ENCODE measurements at places on chromosomes 13 and 19.

DNA sequence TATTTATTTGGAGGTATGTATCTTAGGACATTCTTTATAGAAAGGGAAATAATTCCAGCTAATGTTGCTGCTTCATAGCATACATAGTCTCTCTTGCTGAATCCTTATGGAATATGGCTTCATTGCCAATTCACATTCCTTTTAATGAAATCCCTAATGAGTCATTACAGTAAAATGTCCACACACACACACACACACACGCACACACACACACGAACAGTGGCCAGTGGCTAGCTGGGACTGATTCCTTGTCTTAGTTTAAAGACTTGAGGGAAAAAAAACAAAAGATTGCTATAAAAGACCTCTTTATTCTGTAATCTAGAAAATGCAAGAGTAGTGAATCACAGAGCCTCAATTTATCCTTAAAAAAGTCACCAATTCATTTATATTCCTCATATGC lies 301.6 kb downstream of the SLITRK6 start:
- H3K4me3 ChIP-seq = no peak overlapping the region
- no peak for DNase-seq
- H3K27me3 ChIP-seq = no peaks in the 10 kb centered on the region
- no peak overlapping the region for H3K27ac ChIP-seq
- H3K36me3 ChIP-seq = no peaks in the 10 kb centered on the region
- peaks cover 2% of the 10 kb centered on the region for H3K4me1 ChIP-seq

GRCh38 chr13:29131881-29132668 lies 311.9 kb downstream of the MTUS2 start:
- no peaks in the 10 kb centered on the region for H3K4me1 ChIP-seq
- no peaks in the 10 kb centered on the region for H3K27me3 ChIP-seq
- no peak overlapping the region for H3K4me3 ChIP-seq
- no peak for DNase-seq

DNA sequence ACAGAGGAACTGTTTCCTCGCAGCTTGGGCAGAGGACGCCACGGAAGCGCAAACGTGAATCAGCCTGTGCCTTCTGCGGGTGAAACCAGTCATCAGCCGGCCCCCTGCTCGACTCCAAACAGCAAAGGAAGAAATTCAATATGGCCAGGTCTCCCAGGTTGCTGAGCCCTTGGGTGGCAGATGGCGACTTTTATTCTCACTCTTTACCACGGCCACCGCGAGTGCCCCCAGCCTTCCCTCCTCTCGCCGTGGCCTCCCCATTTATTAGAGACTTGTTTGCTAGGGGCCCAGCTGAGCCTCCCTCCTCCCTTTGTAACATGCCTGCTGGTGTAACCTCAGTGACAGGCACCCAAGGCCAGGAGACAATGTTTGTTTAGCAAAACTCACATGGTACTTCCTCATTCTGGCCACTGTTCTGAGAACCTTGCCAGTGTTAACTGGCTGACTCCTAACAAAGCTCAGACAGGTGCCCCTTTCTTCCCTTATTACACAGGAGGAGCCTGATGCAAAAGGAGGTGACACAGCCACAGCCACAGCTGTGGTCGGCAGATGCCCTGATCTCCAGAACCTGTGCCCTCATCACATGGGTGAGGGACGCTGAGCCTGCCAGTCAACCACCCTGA lies 5.8 kb downstream of the RAB20 start:
- H3K4me1 ChIP-seq = peaks cover 17% of the 10 kb centered on the region
- no peaks in the 10 kb centered on the region for H3K36me3 ChIP-seq
- no peak for DNase-seq
- H3K27ac ChIP-seq = no peak overlapping the region

DNA sequence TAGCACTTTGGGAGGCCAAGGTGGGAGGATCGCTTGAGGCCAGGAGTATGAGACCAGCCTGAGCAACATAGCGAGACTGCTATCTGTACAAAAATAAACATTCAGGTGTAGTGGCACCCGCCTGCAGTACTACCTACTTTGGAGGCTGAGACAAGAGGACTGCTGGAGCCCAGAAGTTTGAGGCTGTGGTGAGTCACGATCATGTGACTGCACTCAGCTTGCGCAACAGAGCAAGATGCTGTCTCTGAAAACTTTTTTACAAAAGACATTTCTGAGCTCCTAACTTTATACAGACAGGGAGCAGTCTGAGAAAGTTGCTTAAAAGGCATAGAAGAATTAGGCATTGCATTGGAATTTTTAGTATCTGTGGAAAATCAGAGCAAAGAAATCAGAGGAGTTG lies 10.4 kb upstream of the TBC1D4 start:
- no peak for DNase-seq
- H3K36me3 ChIP-seq = no peaks in the 10 kb centered on the region
- H3K4me3 ChIP-seq = no peak overlapping the region
- H3K27me3 ChIP-seq = no peaks in the 10 kb centered on the region

GRCh38 chr19:5103812-5104410 lies 135.0 kb downstream of the KDM4B start:
- H3K4me1 ChIP-seq = peaks cover 2% of the 10 kb centered on the region
- H3K36me3 ChIP-seq = peaks cover 8% of the 10 kb centered on the region
- H3K4me3 ChIP-seq = no peak overlapping the region
- no peaks in the 10 kb centered on the region for H3K27me3 ChIP-seq

DNA sequence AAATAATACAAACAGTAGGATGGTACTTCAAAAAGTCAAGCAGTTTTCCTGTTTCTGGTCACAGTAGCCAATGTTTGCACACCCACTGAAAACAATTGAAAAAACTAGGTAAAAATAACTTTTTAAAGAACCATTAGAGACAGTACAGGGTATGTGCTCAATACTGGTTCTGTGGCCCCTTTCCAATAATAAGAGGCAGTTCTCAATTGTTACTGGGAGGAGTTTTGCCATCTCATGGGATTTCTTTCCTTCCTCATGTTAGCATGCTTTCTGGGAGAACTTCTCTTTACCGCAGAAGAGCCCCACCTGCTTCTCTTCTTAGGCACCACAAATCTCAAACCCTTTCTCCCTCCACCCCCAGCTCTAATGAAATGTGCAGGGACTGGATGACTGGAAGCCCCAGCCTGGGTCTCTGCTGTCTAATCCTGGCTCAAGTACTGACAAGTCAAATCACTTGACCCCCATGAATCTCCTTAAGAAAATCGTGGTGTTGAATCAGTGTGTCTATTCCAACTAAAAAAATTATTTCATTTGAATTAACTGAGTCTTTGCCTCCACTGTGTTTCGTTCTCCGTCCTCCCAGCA lies 14.6 kb downstream of the METTL21C start:
- H3K4me3 ChIP-seq = no peak overlapping the region
- H3K36me3 ChIP-seq = peaks cover 11% of the 10 kb centered on the region
- no peaks in the 10 kb centered on the region for H3K27me3 ChIP-seq
- no peak for DNase-seq

DNA sequence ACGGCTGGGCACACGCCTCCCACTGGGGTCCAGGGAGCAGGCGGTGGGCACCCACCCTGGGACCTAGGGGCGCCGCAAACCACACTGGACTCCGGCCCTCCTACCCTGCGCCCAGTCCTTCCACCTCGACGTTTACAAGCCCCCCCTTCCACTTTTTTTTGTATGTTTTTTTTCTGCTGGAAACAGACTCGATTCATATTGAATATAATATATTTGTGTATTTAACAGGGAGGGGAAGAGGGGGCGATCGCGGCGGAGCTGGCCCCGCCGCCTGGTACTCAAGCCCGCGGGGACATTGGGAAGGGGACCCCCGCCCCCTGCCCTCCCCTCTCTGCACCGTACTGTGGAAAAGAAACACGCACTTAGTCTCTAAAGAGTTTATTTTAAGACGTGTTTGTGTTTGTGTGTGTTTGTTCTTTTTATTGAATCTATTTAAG lies 1.6 kb downstream of the JUNB start:
- peak overlapping the region; percentile 98 for H3K27ac ChIP-seq
- no peak for DNase-seq
- H3K36me3 ChIP-seq = peaks cover 4% of the 10 kb centered on the region
- H3K4me1 ChIP-seq = peaks cover 23% of the 10 kb centered on the region

- DNase-seq = no peak
- no peaks in the 10 kb centered on the region for H3K27me3 ChIP-seq
- H3K4me1 ChIP-seq = peaks cover 6% of the 10 kb centered on the region
- no peaks in the 10 kb centered on the region for H3K36me3 ChIP-seq
These were observed 18.7 kb downstream of the PLVAP start for GRCh38 chr19:17358395-17358794.

DNA sequence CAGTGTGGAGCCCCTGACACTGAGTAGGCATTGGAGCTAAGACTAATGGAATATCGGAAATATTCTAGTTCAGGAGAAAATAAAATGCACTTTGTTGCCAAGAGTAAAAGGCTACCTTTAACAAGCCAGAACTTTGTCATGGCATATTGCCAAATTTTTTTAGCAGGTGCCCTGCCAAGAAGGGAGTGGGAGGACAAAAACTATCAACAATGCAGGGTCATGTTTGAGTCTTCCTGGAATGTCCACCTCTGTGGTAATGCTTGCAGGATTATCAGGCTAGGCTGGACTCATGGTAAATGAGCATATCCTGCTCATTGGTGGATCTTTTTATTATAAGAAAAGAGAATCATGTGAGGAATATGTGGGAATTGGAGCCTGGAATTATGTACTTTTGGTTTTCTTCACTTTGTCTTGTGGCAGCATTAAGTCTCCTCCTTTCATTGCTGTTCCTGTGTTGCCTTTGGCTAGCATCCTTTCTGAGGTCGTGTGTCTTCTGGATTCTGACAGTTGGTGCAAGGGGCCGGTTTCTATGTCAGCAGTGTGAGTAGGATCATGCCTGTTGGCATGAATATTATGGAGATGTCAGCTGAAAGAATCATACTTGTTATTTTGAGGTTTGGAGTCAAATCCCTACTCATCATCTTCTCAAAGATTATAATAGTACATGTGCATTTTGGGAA lies 122.9 kb upstream of the SPRY2 start:
- no peak overlapping the region for H3K4me3 ChIP-seq
- DNase-seq = peak; percentile 20
- no peaks in the 10 kb centered on the region for H3K27me3 ChIP-seq
- no peaks in the 10 kb centered on the region for H3K36me3 ChIP-seq
- H3K27ac ChIP-seq = no peak overlapping the region

- no peak overlapping the region for H3K4me3 ChIP-seq
- H3K36me3 ChIP-seq = no peaks in the 10 kb centered on the region
- no peaks in the 10 kb centered on the region for H3K4me1 ChIP-seq
- no peak for DNase-seq
- H3K27me3 ChIP-seq = no peaks in the 10 kb centered on the region
- no peak overlapping the region for H3K27ac ChIP-seq
These were observed 63.3 kb downstream of the TNFSF13B start for GRCh38 chr13:108332791-108333190.

- H3K27ac ChIP-seq = no peak overlapping the region
- H3K27me3 ChIP-seq = no peaks in the 10 kb centered on the region
- no peak for DNase-seq
- no peak overlapping the region for H3K4me3 ChIP-seq
- H3K4me1 ChIP-seq = peaks cover 15% of the 10 kb centered on the region
These were observed 145.6 kb downstream of the SHISA2 start for GRCh38 chr13:25906191-25906661.

DNA sequence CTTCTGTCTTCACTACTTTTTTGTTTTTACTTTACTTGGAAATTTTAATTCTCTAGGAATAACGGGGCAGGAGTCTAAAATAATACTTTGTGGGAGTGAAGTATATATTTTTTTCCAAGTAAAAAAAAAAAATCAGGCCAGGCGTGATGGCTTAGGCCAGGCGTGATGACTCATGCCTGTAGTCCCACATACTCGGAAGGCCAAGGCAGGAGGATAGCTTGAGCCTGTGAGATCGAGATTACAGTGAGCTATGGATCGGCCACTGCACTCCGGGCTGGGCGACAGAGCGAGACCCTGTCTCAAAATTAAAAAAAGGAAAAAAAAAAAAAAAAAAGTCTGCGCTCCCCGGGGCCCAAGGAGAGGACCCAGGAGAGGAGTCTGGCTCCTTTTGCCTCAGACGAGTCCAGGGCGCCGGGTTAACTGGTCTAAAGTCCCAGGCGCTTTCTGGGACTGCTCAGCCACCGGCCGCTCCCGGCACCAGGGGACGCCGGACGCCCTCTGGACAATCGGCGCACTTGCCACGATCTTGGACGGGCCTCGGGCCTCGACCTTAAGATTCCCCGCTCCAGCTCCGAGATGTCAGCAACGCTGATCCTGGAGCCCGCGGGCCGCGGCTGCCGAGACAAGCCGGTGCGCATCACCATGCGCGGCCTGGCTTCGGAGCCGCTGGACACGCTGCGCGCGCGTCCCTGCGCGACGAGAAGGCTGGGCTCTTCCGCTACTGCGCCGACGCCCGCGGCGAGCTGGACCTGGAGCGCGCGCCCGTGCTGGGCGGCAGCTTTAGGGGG lies 2.7 kb upstream of the ZFP82 start:
- H3K4me3 ChIP-seq = peak overlapping the region; percentile 15
- H3K4me1 ChIP-seq = peaks cover 4% of the 10 kb centered on the region
- H3K27me3 ChIP-seq = peaks cover 2% of the 10 kb centered on the region
- H3K27ac ChIP-seq = no peak overlapping the region
- peak; percentile 64 for DNase-seq
- no peaks in the 10 kb centered on the region for H3K36me3 ChIP-seq

GRCh38 chr19:40254714-40255418 lies 28.4 kb upstream of the CCNP start:
- no peaks in the 10 kb centered on the region for H3K27me3 ChIP-seq
- H3K4me3 ChIP-seq = no peak overlapping the region
- DNase-seq = no peak
- H3K4me1 ChIP-seq = peaks cover 3% of the 10 kb centered on the region
- no peak overlapping the region for H3K27ac ChIP-seq
- H3K36me3 ChIP-seq = peaks cover 12% of the 10 kb centered on the region

DNA sequence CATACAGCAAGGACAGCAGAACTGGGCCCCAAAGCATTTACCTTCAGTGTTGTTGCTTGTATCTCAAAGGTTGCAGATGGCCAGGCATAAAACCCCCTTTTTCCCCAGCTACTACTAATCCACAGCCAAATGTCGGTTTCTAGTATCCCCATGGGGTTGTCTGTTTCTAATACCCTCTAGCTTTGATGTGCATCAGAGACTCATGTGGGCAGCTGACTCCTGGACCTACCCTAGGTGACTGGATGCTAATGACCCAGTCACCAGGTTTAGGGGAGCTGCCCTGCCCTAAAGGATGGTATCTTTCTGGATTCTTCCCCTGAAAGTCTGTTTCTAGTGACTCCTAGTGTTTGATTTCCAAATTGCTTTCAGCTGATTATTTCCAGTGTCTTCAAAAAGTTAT lies 23.9 kb downstream of the TJP3 start:
- no peaks in the 10 kb centered on the region for H3K27me3 ChIP-seq
- H3K36me3 ChIP-seq = no peaks in the 10 kb centered on the region
- H3K4me1 ChIP-seq = no peaks in the 10 kb centered on the region

DNA sequence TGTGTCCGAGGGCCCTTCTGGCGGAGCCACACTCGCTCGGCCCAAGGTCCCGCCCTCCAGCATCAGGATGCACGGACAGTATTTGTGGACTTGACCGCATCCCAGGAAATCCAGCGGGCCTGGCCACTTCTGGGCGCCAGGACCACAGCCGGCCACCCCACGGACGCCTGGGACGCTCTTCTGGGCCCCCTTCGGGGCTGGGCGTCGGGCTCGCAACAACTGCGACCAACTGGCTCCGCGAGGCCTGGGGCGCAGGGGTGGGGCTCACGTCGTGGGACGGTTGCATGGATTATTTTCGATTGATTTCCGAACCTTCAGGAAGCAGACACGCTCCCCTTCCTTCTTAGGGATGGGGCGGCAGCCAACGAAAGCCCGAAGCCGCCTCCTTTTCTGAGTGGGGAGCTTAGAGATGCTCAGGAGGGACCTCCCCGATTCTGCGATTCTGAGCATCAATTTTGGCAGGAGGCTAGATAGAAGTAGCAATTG lies 521 bp upstream of the NUP58 start:
- DNase-seq = no peak
- H3K4me3 ChIP-seq = peak overlapping the region; percentile 76
- H3K36me3 ChIP-seq = no peaks in the 10 kb centered on the region
- peaks cover 4% of the 10 kb centered on the region for H3K27me3 ChIP-seq
- H3K4me1 ChIP-seq = no peaks in the 10 kb centered on the region

GRCh38 chr13:48009284-48009683 lies 8.2 kb upstream of the SUCLA2 start:
- no peaks in the 10 kb centered on the region for H3K27me3 ChIP-seq
- no peak overlapping the region for H3K27ac ChIP-seq
- DNase-seq = no peak
- H3K4me1 ChIP-seq = no peaks in the 10 kb centered on the region
